ENCODE measurements at places on chromosomes 11 and 22. TPM values are rescaled to one million over a fixed set of nuclear protein-coding genes. Genes with fewer than 3 reads are reported as not detected.
A peak's percentile ranks its signal among the peaks of the same experiment; 100 is the strongest.

DNA sequence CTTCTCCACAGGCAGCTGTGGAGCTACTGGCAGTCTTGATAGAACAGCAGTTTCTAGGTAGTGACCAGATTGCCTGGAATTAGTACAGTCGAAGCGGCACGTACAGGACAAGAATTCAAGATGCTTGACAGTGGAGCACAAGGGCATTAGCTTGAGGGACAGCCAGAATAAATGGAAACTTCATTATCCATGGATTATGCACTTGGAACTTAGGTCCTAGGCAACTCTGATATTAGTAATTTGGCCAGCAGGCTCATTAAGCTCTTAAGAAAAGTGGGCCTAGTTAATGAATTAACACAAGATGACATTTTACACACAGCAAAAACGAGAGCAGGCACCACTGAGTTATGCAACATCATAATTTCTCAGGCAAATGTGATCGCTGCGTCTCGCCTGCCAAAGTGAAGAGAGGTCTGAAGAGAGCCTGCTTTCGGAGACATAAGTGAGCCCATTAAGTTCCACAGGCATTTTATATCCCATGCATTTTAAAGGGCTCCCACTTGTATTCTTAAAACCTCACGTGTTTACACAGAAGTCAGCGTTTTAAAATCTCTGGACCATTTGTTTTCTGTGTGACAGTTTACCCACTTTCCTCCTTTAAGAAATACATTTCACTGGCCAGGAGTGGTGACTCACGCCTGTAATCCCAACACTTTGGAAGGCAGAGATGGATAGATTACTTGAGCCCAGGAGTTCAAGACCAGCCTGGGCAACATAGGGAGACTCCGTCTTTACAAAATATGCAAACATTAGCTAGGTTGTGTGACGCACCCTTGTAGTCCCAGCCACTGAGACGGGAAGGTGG, 66.2 kb downstream of the COMMD9 start:
- no peaks in the 10 kb centered on the region for H3K36me3 ChIP-seq
- H3K4me3 ChIP-seq = no peak overlapping the region
- H3K4me1 ChIP-seq = no peaks in the 10 kb centered on the region
- H3K27me3 ChIP-seq = no peaks in the 10 kb centered on the region

GRCh38 chr11:75893251-75893650, 78.2 kb downstream of the UVRAG start:
- peaks cover 54% of the 10 kb centered on the region for H3K4me1 ChIP-seq
- peaks cover 5% of the 10 kb centered on the region for H3K36me3 ChIP-seq
- DNase-seq = no peak
- H3K27ac ChIP-seq = peak overlapping the region; percentile 84
- no peak overlapping the region for H3K4me3 ChIP-seq

DNA sequence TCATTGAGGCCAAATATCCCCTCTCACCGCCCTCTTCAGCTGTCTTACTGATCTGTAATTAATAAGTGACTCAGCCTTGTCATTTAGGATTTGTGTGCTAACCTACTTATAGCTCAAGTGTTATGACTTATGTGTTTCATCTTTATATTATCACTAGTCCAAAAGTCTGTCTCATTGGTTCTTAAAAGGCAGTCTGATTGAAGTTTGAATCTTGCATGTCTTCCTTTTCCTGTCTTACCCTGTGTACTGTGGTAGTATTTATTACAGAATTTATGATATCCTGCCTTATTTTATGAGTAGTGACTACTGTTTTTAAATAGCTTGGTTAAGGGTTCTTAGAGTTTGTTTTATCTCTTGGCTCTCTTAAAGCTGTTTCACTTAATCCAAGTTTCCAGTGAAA, 6.3 kb downstream of the DEPDC7 start:
- H3K4me1 ChIP-seq = no peaks in the 10 kb centered on the region
- H3K36me3 ChIP-seq = no peaks in the 10 kb centered on the region

The RIMBP3C gene
- total RNA-seq = 1.3 TPM

The OR8K3 gene
- total RNA-seq = not detected

GRCh38 chr11:102139081-102139498, 28.8 kb downstream of the YAP1 start:
- no peaks in the 10 kb centered on the region for H3K4me1 ChIP-seq
- no peaks in the 10 kb centered on the region for H3K36me3 ChIP-seq
- no peak overlapping the region for H3K27ac ChIP-seq
- no peak for DNase-seq

GRCh38 chr11:131154351-131154750, 216.1 kb upstream of the NTM start:
- DNase-seq = no peak
- no peak overlapping the region for H3K27ac ChIP-seq
- no peaks in the 10 kb centered on the region for H3K27me3 ChIP-seq
- H3K4me3 ChIP-seq = no peak overlapping the region

- peak; percentile 22 for DNase-seq
- peaks cover 29% of the 10 kb centered on the region for H3K4me1 ChIP-seq
- no peak overlapping the region for H3K27ac ChIP-seq
These were observed 2.9 kb downstream of the LMF2 start for GRCh38 chr22:50504369-50505211.

- H3K4me1 ChIP-seq = no peaks in the 10 kb centered on the region
- H3K27me3 ChIP-seq = peaks cover under 1% of the 10 kb centered on the region
- H3K4me3 ChIP-seq = no peak overlapping the region
These were observed 102.9 kb downstream of the MTNR1B start for GRCh38 chr11:93072229-93072914.

DNA sequence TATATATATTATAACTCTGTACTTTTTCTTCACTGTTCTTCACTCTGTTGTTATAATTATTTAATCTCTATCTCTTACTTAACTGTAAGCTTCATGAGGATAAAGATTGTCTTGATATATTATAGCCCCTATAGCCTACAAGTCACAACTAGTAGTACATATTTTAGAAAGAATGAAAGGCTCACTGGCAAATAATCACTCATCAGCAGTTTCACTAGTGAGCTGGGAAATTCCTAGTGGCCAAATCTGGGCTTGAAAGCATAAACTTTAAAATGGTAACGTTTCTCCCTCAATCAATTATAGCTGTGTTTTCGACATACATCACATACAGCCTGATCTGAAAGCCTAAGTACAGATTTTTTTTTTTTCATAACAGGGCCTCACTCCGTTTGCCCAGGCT, 42.5 kb downstream of the CTSC start:
- H3K36me3 ChIP-seq = peaks cover 12% of the 10 kb centered on the region
- no peak overlapping the region for H3K4me3 ChIP-seq
- no peaks in the 10 kb centered on the region for H3K4me1 ChIP-seq
- DNase-seq = no peak

The TRPM5 gene
- total RNA-seq = not detected
